ENCODE measurements at places on chromosomes 5 and 9. TPM values are rescaled to one million over a fixed set of nuclear protein-coding genes. Genes with fewer than 3 reads are reported as not detected.

The CARD9 gene
- total RNA-seq, result 1.9 TPM

The ADAMTS19 gene
- not detected for total RNA-seq

The PDE6A gene
- total RNA-seq, result not detected

The CD274 gene
- 4.7 TPM for total RNA-seq

The GBA2 gene
- total RNA-seq, result 28.7 TPM

The PTGER4 gene
- total RNA-seq, result 339 TPM

The GMCL2 gene
- not detected for total RNA-seq

The CRHBP gene
- total RNA-seq, result 0.50 TPM

The GHR gene
- total RNA-seq, result not detected

The OR1K1 gene
- total RNA-seq, result not detected

The PCDHA7 gene
- total RNA-seq, result not detected

The C9orf50 gene
- not detected for total RNA-seq

The STPG3 gene
- 0.62 TPM for total RNA-seq

The MOB3B gene
- 0.57 TPM for total RNA-seq

The PCDHGB2 gene
- total RNA-seq, result 0.44 TPM

The FAM221B gene
- total RNA-seq, result not detected

The ODF2 gene
- 29.1 TPM for total RNA-seq

The PKD2L2 gene
- not detected for total RNA-seq

The ADAM19 gene
- total RNA-seq, result 140 TPM

The HTR1A gene
- not detected for total RNA-seq

The PCDHB8 gene
- total RNA-seq, result not detected

The GABRA6 gene
- not detected for total RNA-seq

The NMUR2 gene
- total RNA-seq, result not detected

The NDUFAF2 gene
- 14.5 TPM for total RNA-seq

The ENHO gene
- total RNA-seq, result 1.4 TPM

The MCC gene
- 4.4 TPM for total RNA-seq

The ANKRD18B gene
- 1.2 TPM for total RNA-seq

The ZNF354C gene
- 4.1 TPM for total RNA-seq

The C5orf52 gene
- not detected for total RNA-seq

The CDH9 gene
- not detected for total RNA-seq

The JAKMIP2 gene
- 2.4 TPM for total RNA-seq

The ZNF474 gene
- not detected for total RNA-seq

The LCN6 gene
- not detected for total RNA-seq

The TMEM215 gene
- not detected for total RNA-seq

The OR13C3 gene
- total RNA-seq, result not detected

The PCDHGC5 gene
- not detected for total RNA-seq

The RMND5B gene
- total RNA-seq, result 14.7 TPM

The PCDHGA2 gene
- not detected for total RNA-seq

The PAEP gene
- total RNA-seq, result not detected

The SPOCK1 gene
- total RNA-seq, result not detected

The ZFP2 gene
- 0.50 TPM for total RNA-seq

The LCNL1 gene
- 2.9 TPM for total RNA-seq

The DMRT3 gene
- not detected for total RNA-seq

The MAMDC2 gene
- 0.07 TPM for total RNA-seq

The C5orf58 gene
- not detected for total RNA-seq

The KIF4B gene
- not detected for total RNA-seq

The PGGT1B gene
- total RNA-seq, result 44.9 TPM

The PLAC8L1 gene
- total RNA-seq, result 0.94 TPM

The SLC6A7 gene
- not detected for total RNA-seq

The FBP2 gene
- not detected for total RNA-seq

The AFF4 gene
- 74.6 TPM for total RNA-seq

The IFNK gene
- total RNA-seq, result not detected

The CXXC5 gene
- total RNA-seq, result 4.3 TPM

Data from T-helper 17 cell (primary cell).